ENCODE measurements at places on chromosomes 6 and 20.

GRCh38 chr20:36519012-36519719 is 22.2 kb upstream of the MYL9 start:
- no peak for DNase-seq

DNA sequence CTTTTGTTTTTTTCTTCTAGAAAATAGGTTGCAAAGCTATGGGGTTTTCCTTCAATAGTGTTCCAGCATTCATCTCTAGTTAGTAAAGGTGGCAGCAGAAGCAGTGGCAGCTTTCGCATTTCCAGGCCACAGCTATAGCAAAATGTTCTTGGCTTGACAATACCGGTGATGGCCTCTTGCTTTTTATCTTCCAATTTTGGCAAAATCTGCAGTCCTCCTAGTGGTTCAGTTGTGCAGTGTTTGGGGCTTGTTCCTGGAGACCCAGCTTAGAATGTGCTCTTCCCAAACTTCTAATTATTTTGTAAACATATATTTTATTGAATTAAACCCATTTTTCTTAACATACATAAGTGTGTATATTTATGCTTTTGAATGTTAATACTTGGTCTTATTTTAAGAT is 370.6 kb upstream of the MAN1A1 start:
- no peak for DNase-seq

GRCh38 chr6:84871925-84872324 is 107.5 kb upstream of the TBX18 start:
- no peak for DNase-seq

- DNase-seq = no peak
Observed at GRCh38 chr20:45783656-45784294, 7.9 kb downstream of the WFDC3 start.

DNA sequence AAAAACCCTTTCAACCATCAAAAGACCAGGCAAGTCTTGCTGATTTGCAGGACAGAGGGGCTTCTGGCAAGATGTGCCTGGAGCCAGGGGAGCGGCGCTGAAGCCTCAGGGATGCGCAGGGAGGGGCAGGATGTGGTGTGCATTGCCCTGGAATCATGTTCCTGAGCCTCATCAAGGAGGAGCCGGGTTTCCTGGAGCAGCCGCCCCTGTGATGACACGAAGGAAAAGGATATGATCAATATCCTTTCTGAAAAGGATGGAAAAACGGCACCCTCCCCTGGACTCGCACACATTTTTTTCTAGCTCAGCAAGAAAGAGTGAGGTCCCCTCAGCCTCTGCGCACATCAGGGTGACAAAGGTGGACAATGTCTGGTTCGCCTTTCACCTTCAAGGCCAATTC is 173.1 kb upstream of the SSTR4 start:
- DNase-seq = no peak

- no peak for DNase-seq
Observed at GRCh38 chr6:158387036-158387435, 74.8 kb downstream of the TULP4 start.

DNA sequence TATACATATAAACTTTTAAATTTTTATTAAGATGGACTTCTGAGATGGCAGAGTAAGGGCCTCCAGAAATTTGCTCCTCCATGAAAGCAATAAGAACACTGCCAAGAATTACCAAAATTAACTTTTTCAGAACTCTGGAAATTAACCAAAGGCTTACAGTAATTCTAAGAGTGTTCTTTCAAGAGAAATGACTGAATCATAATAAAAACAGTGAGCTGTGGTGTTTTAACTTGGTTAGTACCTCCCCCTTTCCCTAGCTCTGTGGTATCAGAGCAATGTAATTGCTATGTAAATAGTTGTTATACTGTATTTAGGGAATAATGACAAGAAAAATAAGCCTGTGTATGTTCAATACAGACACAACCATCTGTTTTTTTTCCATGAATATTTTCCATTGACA is 19.0 kb downstream of the HECA start:
- no peak for DNase-seq

DNA sequence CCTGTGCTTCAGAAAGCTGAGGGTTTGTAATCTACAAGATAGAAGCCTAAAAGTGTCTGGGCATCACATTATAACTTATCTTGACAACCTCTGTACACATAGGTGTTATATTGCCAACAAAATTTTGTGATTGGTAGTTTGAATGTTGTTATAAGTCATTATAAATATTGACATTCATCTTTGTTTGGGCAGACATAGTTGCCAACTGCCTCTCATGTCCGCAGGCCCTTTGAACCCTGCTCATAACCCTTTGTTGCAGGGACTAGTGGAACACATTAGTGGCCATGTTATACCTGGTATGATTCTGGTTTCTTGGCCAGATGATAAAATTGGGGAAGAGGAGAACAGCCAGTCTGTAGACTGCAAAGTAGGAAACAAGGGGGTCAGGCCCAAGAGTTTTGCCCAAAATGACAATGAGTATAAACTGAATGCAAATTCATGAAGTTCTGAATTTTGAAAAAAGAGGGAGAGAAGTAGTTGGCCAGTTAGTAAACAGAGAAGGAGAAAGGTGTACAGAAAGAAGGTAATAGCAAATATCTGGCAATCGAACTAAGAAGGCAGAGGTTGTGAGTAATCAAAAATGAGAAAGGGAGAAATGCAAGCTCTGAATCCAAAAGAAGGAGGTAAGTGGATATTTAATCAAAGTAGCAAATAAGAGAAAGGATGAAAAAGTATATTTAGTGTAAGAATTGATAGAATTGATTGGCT is 21.6 kb upstream of the LMBRD1 start:
- no peak for DNase-seq

GRCh38 chr6:157685596-157686280 is 137.3 kb upstream of the SNX9 start:
- no peak for DNase-seq

DNA sequence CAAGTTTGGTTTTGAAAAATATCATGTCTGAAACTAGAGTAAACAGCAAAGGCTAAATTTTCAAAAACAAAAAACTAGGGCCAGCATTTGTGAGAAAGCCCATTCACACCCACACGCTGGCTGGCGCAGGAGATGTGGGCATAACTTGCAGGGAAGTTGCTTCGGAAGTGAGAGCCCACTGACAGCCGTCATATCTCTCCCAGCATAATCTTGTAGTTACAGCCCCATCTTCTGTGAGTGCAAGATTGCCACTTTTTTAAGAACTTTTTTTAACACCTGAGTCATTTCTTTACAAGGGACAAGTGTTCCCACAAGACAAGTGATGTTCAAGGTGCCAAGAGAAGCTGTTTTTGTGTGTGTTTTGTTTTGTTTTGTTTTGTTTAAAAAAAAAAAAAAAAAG is 212.5 kb upstream of the CNR1 start:
- DNase-seq = no peak

- no peak for DNase-seq
Observed at GRCh38 chr6:163344411-163344810, 70.1 kb upstream of the QKI start.

GRCh38 chr6:101956961-101957360 is 563.5 kb downstream of the GRIK2 start:
- DNase-seq = no peak

GRCh38 chr20:63161176-63161651 is 54.7 kb downstream of the YTHDF1 start:
- DNase-seq = no peak

DNA sequence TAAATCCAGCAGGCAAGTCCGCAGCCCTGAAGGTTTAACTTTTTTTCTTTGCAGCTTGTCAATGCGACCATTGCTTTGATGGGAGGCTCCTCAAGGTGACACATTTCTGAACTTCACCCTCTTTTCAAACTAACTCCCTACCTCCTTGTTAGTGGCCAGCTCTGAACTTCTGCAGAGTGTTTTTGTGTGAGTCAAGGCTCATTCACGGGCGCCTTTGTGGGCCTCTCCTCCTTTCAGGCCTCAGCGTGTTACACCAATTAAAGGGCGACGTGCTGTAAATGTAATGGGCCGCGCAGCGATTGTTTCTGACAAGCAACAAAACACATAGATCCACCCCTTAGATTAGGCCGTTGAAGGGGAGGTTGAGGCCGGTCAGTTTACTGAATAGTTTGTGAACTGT is 45.5 kb upstream of the NR2E1 start:
- no peak for DNase-seq

DNA sequence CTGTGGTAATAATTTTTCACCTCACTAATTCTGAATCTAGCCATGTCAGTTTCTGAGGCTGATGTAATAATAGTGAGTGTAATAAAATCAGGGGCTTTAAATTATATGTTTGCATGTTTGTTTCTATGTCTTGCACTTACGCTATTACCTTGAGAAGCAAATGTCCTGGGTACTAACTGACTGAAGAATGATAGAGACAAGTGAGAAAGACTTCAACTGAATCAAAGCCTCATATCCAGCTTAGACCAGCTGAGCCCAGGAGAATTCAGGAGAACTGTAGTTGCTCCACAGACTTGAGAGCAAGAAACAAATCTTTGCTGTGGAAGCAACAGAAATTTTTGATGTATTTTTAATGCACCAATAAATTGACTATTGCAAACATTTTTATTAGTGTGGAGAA is 162.8 kb downstream of the MANEA start:
- no peak for DNase-seq

- DNase-seq = no peak
Observed at GRCh38 chr20:64042054-64042781, 6.2 kb downstream of the C20orf204 start.

DNA sequence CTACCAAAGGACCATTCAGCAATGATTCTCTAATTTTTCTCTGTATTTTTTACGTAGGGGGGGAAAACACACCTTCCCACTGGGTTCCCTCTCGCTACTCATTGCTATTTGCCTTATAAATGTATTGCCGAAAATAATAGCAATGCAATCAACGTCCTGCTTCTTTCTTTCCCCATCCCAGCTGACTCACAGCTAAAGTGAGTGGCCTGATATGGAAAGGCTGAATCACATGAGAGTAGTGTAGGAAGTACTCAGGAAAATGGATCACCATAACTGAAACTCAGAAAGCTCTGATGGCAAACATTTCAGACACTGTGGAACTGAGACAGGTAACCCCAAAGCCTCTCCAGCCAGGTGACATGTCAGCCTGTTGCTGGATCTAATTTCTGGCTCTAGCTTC is 49.3 kb upstream of the SRPK1 start:
- DNase-seq = no peak

GRCh38 chr20:37311710-37312355 is 22.4 kb downstream of the MANBAL start:
- DNase-seq = no peak

DNA sequence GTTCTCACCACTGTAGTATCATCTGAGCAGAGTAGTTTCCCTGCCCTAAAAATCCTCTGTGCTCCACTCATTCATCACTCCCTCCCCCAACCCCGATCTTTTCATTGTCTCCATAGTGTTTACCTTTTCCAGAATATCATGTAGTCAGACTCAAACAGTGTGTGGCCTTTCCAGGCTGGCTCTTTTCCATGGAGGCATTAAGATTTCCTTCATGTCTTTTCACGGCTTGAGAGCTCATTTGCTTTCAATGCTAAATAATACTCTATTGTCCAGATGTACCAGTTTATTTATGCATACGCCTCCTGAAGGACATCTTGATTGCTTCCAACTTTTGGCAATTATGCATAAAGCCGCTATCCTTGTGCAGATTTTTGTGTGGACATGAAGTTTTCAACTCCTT is 235.8 kb downstream of the PHACTR1 start:
- DNase-seq = no peak

DNA sequence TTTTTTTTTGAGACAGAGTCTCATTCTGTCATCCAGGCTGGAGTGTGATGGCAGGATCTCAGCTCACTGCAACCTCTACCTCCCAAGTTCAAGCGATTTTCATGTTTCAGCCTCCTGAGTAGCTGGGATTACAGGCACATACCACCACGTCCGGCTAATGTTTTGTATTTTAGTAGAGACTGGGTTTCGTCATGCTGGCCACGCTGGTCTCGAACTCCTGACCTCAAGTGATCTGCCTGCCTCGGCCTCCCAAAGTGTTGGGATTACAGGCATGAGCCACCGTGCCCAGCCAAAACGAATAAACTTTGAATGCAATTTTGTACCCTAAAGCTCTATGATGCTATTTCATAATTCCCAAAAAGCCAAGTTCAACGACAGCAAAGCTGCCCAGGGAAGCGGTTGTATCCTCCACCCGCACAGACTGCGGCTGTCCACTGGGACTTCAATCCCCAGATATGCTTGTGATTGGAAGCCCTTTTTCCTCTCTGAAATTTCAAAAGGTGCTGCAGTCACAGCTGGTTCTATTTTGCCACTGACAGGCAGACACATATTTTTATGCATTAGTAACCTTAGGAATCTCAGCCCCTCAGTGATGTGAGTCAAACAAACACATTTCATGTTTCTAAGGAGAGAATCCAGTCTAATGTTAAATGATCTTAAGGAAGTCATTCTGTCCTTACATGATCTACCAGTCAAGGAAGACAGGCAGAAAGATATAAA is 8.7 kb upstream of the RAMACL start:
- no peak for DNase-seq

- no peak for DNase-seq
Observed at GRCh38 chr20:15818651-15819071, 754.6 kb downstream of the KIF16B start.

- DNase-seq = no peak
Observed at GRCh38 chr20:62627901-62628612, 14.2 kb upstream of the SLCO4A1 start.

DNA sequence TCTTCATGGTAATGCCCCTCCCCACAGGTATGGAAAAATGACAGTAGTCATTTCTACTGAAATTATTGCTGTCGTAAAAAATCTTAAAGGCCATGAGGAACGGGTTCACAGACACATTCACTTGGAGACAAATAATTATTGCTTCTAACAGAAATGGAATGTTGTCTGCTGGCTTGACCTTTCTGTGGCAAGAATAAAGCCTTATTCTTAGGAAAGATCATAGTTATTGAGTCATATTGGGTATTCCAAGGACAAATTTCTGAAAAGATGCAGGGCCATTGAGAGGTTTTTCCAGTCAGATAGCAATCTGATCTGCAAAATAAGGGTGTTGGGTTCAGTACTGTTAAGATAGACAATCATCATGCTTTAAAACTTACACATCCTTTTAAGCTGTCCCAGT is 29.2 kb downstream of the AKAP7 start:
- no peak for DNase-seq

GRCh38 chr6:130018292-130018743 is at the start of gene L3MBTL3:
Gene L3MBTL3, plus strand, starts transcription at chr6:130018581. Its CDS starts 24,119 bp downstream, at chr6:130042700.
- DNase-seq = peak; percentile 84

DNA sequence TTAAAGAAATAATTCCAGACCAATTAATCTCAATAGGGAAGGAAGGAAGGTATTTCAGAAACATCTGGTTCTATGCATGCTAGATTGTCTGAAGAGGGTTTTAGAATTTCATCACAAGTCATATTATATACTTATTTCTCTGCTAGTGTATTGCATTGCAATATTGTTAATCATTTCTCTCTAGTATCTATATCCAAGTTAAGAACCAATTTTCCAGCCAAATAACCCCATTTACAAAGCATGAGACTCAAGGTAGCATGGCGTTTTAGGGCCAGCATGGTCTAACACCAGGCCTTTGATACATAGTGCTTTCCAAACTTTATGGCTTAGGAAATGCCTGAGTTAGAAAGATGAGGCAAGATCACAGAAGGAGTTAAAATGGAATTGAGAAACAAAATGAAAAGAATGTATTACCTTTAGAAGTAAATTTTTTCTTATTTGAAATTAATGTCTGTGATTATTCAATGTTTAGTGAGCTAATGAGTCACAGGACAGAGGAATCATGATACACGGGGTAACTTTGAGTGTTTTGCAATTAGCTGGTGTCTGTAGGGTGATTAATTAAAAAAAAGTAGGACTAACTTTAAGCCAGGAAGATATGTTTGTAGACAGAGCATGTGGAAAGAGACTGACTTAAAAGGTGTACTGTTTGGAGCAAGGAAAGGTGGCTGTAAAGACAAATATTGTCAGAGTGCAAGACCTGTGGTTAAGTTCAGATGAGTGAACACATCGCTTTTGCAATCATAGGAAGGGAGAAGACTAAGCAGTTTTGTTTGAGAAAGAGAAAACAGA is 1006.2 kb upstream of the CITED2 start:
- DNase-seq = no peak
